ENCODE measurements at places on chromosomes 6 and 20.

GRCh38 chr6:112831022-112831421 lies 483.9 kb downstream of the RFPL4B start:
- no peak for DNase-seq

DNA sequence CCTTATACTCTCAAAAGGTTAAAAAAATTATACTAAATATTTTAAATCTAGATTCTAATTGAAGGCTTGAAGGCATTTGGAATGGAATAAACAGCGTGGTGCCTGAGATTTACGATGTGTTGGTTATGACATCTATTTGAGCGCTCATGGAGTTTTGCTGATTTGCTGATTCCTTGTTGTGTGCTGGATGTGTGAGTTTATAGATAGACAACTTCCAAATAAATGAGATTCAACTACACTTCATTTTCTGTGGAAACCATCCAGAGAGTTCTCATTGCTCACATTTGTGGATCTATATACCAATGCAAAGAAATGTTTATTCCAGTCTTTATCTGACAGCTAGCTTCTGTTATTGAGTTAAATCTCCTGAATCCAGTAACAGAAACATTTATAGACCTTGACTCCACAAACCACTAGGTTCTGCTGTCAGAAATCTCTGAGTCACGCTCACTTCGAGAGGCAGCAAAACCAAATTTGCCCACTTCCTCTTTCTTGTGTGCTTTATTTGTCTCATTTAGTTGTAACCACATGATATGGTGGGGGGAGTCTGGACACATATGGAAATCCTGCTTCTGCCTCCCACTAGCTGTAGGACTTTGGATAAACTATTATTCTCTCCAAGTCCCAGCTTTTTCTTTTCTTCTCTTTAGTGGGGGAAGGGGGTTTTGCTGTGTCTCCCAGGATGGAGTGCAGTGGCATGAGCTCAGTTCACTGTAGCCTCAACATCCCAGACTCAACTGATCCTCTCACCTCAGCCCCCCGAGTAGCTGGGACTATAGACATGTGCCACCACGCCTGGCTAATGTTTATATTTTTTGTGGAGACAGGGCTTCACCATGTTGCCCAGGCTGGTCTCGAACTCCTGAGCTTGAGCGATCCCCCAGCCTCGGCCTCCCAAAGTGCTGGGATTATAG lies 54.5 kb downstream of the IPCEF1 start:
- DNase-seq: peak; percentile 34

DNA sequence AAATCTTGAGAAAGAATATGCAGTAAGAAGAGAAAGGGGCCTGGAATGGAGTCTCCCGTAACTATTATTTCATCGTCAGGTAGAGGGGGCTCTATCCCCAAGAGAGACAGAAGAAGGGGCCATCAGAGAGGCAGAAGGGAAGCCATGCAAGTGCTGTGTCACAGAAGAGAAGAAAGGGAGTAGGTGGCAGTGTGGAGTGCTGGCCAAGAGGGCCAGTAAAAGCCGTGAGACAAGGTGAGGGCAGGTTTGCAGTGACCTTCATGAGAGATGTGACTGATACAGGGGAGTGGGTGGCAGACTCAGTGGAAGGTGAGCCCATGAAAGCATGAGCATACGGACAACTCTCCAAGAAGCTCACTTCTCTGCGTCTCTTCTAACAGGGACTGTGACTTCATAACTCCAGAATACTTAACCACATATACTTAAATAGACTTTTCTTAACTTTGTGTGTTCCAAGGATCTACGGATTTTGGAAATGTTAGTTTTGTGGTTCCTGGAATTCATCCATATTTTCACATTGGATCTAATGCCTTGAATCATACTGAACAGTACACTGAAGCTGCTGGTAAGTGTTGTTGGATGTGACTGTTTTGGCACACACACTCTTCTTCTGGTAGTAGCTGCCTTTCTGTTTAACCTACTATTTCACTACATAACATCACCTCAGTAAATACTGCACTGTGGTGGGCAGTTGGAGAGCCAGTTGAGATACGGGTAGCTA lies 15.6 kb downstream of the PM20D2 start:
- DNase-seq: no peak

- no peak for DNase-seq
These were observed 75.7 kb downstream of the BMP7 start for GRCh38 chr20:57190536-57191264.

Data from CD4-positive, alpha-beta T cell treated with Interleukin-17A for 1 hour (primary cell).